ENCODE measurements at places on chromosomes 7 and 10.

- no peak for DNase-seq
Observed at GRCh38 chr7:126806614-126807013, 446.1 kb downstream of the GRM8 start.

GRCh38 chr10:118307220-118307619, 34.9 kb downstream of the FAM204A start:
- no peak for DNase-seq

GRCh38 chr10:122368502-122369254, 5.8 kb upstream of the PLEKHA1 start:
- peak; percentile 47 for DNase-seq

- no peak for DNase-seq
Observed at GRCh38 chr7:152467225-152467624, 31.4 kb upstream of the KMT2C start.

DNA sequence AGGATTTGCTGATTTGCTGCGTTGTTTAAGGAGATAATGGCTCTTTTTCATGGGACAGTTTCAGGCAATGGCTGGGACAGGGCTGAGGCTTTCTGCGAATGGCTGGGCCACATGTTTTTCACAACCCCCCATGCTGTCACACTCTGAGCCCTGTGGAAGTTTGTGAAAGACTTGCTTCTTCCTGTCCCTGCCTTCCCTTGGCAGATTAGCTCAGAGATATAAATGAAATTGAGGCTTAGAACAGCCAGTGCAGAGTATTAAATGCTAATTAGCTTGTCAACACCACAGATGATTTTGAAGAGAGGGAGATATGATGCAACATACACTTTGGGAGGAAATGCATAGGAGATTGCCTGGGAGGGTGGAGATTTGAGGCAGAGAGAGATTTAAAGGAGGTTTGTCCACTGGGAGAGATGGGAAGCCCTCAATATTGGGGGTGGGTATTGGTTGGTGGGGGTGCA, 232.0 kb downstream of the SH2D4B start:
- DNase-seq, result no peak

GRCh38 chr10:75083972-75084833, 27.3 kb upstream of the SAMD8 start:
- DNase-seq, result no peak

- peak; percentile 27 for DNase-seq
Observed at GRCh38 chr7:150403376-150404171, 24.4 kb downstream of the ZNF775 start.
